ENCODE measurements at places on chromosomes 3 and 15.
A peak's percentile ranks its signal among the peaks of the same experiment; 100 is the strongest.

- DNase-seq: no peak
These were observed 580.4 kb downstream of the VGLL3 start for GRCh38 chr3:86410587-86410986.

DNA sequence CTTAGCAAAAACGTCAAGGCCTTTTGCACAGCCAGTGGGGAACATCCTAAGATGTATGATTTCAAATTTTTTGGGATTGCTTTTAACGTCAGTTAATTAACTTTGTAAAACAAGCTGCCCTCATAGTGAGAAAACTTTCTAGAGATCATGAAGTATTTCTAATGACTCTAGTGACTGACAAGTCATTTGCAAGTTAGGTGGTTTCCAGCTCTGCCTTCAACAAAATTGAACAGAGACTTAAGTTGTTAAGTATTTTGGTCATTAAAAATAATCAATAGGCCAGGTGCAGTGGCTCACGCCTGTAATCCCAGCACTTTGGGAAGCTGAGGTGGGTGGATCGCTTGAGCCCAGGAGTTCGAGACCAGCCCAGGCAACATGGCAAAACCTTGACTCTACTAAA is 71.2 kb downstream of the CHDH start:
- no peak for DNase-seq

GRCh38 chr3:104669083-104669482 is 697.6 kb upstream of the ALCAM start:
- no peak for DNase-seq

- DNase-seq: peak; percentile 66
These were observed 27.0 kb downstream of the SHQ1 start for GRCh38 chr3:72821161-72821781.

- DNase-seq: no peak
These were observed 4.3 kb downstream of the PROS1 start for GRCh38 chr3:93969443-93969842.

GRCh38 chr3:124774327-124774718 is 44.1 kb downstream of the UMPS start:
- no peak for DNase-seq

GRCh38 chr15:85412956-85413854 is 32.8 kb downstream of the AKAP13 start:
- peak; percentile 93 for DNase-seq

- no peak for DNase-seq
These were observed 44.5 kb downstream of the CTDSPL start for GRCh38 chr3:37905987-37906674.

DNA sequence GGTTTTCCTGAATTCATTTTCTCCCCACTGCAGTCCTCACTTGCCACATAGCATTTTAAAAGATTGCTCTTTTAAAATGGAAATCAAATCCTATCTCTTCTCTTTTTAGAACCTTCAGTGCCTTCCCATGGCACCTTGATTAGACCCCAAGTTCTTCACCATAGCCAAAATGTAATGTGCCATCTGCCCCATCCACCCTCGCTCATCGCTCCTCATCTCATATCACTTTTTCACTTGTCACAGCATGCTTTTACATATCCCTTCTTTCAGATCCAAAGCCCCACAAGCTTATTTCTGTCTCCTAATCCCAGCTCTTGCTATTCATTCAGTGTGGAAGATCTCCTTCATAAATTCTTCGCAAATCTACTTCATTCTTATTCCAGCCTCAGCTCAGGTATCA is 161.7 kb downstream of the CD47 start:
- no peak for DNase-seq

DNA sequence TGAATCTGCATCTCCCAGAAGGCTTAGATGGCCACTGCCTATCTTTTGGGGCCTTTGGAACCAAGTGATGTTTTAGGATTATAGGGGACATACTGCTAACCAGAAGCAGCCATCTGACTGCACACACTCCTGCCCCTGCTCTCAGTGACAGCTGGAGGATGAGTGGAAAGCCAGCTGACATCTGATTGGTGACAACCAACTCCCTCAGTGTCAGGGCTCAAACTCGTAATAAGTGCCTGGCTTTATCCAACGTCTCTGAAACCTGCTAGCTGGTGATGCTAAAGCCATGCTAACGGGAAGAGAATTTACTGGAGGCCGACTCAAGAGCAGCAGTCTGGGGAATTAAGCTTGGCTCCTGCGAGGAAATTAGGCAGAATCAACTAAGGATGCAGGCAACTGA is 35.1 kb downstream of the KY start:
- no peak for DNase-seq

GRCh38 chr3:156483961-156484787 is 70.7 kb downstream of the SSR3 start:
- peak; percentile 85 for DNase-seq

DNA sequence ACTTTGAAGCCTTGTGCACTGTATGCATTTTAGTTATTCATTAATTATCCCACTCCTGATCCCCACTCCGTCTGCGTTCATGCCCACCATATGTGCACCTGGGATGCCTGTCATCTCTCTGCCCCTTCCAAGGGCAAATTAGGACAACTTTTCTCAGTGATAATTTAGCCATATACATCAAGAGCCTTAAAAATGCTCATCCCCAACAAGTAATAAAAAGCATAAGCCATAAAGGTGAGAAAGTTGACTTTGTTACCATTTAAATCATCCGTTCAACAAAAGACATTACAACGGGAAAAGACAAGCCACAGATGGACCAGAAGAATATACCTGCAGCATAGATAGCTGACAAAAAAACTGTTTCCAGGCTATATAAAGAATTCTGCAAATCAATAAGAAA is 131.4 kb upstream of the LINGO1 start:
- no peak for DNase-seq

DNA sequence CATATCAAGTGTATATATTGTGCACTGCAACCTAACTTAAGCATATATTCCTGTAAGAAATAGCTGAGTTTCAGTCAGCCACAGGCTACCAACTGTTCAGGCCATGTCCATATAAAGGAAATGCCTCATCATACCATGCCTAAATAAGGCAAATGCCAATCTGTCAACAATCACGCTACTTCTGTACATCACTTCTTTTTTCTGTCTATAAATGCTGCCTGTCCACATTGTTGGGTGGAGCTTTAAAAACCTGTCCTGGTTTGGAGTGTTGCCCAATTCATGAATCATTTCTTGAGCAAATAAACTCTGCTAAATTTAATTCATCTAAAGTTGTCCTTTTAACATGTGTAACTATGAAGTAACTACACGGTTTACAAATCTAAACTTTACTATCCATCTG is 1091.9 kb downstream of the NSUN3 start:
- no peak for DNase-seq

- no peak for DNase-seq
These were observed 2.1 kb upstream of the ALDH1A3 start for GRCh38 chr15:100877551-100877950.

GRCh38 chr3:58307639-58308215 is 1.4 kb downstream of the HTD2 start:
- DNase-seq: peak; percentile 55

GRCh38 chr3:124558991-124559845 is 171.0 kb upstream of the UMPS start:
- DNase-seq: no peak

GRCh38 chr15:56759450-56759845 is 26.1 kb upstream of the ZNF280D start:
- no peak for DNase-seq

DNA sequence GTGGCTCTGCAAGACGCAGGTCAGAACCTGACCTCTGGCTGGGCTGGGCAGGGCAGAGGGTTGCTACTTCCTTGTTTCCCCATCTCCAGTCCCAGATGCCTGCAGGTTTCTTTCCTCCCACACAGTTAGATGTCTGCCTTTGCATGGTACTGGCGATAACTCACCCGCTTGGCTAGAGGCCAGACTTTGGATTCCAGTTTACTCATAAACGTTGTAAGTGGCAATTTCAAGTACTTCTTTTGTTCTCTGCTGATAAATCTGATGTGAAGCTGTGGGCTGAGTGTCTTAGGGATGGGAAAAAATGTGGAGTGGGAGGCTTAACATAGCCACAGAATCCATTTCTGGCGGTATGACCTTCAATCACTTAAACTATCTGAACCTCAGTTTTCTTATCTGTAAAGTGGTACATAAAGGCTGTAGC is 194.2 kb downstream of the EBLN2 start:
- no peak for DNase-seq

GRCh38 chr15:92990031-92990430 is 89.9 kb downstream of the CHD2 start:
- DNase-seq: no peak

DNA sequence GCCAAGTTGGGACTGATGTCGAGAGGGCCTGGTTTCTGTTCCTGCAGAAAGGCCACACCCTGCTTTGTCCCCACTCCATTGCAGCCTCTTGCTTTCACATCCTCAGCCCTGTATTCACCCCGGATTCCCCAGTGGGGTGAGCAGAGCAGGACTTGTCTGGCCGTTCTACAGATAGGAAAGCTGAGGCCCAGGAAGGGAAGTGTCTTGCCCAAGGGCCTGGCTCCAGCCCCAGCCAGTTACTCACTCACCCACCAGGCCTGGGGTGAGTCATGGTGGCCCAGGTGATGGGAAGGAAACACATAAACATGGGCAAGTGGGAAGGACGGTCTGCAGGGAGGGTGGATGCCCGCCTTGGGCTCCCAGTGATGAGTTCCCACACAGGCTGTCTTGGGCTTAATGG is 6.1 kb upstream of the DUSP7 start:
- DNase-seq: no peak

- peak; percentile 39 for DNase-seq
These were observed 8.4 kb downstream of the ITGB5 start for GRCh38 chr3:124878561-124879336.

DNA sequence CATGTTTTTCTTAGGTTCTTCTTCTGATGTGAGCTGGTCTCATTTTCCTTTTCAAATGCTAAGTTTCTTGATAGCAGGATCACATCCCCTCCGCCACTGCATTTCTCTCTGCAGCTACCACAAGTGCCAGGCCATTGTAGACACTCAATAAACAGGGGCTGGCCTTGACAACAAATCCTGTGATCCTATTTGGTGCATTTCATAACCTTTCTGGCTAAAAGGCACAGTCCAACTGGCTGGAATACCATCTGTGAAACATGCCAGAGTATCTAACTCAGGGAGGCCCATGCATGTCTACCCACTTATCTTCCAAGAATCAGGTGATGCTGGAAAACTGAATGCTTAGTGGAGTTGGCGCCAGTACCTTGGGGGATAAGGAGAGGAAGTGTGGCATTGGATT is 85.2 kb upstream of the NR2F2 start:
- DNase-seq: no peak

DNA sequence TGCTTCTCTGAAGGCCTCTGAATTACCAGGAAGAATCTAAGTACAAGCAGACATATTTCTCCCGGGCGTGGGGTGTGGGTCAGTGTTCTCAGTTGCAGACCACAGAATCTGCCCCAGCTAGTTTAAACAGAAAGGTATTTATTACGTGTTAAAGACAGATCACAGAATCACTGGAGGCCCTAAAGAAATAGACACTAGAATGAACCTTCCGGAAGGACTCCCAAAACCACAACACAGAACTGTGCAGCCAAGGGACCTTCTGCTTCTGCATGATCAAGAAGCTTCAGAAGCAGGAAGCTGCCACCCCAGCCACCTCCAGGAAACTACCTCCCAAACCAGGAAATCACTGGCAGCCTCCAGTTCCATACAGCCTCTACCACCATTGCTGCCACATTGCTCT is 32.7 kb upstream of the ZFAND6 start:
- DNase-seq: peak; percentile 44

DNA sequence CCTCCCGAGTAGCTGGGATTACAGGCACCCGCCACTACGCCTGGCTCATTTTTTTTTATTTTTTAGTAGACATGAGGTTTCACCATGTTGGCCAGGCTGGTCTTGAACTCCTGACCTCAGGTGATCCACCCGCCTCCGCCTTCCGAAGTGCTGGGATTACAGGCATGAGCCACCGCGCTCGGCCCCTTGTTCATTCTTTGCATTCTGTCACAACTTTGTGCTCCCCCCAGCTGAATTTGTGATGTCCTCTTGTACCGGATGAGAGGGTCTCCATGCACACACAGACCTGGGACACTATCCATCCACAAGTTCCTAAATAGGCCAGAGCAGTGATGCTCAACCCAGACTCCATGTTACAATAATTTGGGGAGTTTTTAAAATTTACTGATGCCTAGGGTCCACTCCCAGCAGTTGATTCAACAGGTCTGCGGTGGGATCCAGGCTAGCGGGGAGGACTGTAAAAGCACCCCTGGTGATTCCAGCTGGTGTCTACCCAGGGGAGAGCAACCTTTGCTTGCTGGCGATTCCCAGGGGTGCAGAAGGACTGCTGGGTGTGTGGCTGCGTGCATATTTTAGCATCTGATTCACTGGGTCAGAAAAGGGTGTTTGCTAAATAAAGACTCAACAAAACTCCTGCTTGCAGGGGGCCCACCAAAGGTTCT is 1.0 kb downstream of the RASSF1 start:
- DNase-seq: no peak

DNA sequence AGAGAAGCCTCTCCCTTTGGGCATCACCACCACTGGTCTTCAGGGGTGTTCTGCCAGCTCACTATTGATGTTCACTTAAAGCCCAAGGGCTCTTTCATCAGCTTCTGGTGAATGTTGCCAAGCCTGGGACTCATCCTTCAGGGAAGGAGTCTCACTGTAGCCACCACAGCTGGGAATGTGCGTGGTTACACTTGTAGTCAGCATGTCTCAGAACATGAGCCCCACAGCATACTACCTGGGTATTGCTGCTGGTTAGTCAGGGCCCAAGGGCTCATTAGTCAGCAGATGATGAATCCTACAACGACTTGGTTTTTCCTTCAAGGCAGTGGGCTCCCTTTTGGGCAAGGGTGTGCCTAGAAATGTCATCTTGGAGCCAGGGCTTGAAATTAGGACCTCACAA is 412.9 kb downstream of the VGLL3 start:
- no peak for DNase-seq

DNA sequence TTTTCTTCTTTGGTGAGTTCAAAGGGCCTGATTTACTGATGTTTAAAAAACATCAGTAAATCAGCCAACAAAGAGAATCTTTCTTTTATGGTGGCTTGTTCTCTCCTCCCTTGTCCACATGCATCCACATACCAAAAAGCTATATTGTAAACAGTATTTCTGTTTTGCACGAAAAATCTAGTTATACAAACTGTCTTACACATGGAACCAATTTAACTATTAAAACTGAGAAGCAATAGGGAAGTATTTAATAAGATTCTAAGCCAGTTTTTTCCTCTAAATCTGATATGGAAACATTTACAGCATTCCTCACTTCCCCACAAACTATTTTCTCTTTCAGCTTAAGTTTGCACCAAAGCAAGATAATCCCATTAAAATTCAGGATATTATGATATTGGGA is 110.8 kb upstream of the ICE2 start:
- no peak for DNase-seq

DNA sequence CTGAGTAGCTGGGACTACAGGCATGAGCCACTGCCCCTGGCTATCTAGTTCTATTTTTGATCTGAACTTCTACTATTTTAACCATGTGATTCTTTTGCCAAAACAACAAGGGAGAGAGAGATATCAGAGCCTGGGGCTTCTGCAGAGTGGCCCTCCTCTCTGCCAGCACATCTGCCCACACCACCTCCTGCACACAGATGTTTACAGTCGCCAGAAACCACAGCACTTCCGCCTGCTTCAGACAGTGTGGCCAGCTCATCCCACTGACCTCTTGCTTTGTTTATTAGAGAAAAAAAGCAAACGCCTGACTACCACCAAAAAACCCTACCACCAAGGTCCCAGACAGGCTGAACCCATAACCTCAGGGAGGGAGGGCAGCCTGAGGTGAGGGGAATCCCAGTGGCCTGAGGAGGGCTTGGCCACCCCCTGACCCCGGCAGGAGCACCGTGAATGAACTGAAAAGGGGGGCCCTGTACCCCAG is 85.9 kb upstream of the ABHD2 start:
- DNase-seq: peak; percentile 7

- no peak for DNase-seq
These were observed 12.7 kb downstream of the SOX2 start for GRCh38 chr3:181724192-181724965.

- peak; percentile 47 for DNase-seq
These were observed 53.5 kb downstream of the MSL2 start for GRCh38 chr3:136142592-136142991.
